ENCODE measurements at places on chromosomes 5 and 9. TPM values are rescaled to one million over a fixed set of nuclear protein-coding genes. Genes with fewer than 3 reads are reported as not detected.

Gene AK1
- total RNA-seq: 80.0 TPM

Gene CCDC112
- 6.2 TPM for total RNA-seq

Gene PCDHB15
- total RNA-seq: 0.05 TPM

Gene RACK1
- 3,426 TPM for total RNA-seq

Gene GFPT2
- total RNA-seq: 51.8 TPM

Gene PLK2
- total RNA-seq: 95.9 TPM
